ENCODE measurements at places on chromosomes 3 and 15.

- DNase-seq: no peak
These were observed 458.3 kb upstream of the CBLB start for GRCh38 chr3:106326941-106327695.

GRCh38 chr3:12916159-12916558 is 74.8 kb upstream of the RPL32 start:
- no peak for DNase-seq

- DNase-seq: no peak
These were observed 117.8 kb downstream of the TMEM266 start for GRCh38 chr15:76177491-76178040.

- no peak for DNase-seq
These were observed 18.6 kb downstream of the POMGNT2 start for GRCh38 chr3:43087249-43087776.

GRCh38 chr3:24451461-24452099 is 43.1 kb downstream of the THRB start:
- no peak for DNase-seq

DNA sequence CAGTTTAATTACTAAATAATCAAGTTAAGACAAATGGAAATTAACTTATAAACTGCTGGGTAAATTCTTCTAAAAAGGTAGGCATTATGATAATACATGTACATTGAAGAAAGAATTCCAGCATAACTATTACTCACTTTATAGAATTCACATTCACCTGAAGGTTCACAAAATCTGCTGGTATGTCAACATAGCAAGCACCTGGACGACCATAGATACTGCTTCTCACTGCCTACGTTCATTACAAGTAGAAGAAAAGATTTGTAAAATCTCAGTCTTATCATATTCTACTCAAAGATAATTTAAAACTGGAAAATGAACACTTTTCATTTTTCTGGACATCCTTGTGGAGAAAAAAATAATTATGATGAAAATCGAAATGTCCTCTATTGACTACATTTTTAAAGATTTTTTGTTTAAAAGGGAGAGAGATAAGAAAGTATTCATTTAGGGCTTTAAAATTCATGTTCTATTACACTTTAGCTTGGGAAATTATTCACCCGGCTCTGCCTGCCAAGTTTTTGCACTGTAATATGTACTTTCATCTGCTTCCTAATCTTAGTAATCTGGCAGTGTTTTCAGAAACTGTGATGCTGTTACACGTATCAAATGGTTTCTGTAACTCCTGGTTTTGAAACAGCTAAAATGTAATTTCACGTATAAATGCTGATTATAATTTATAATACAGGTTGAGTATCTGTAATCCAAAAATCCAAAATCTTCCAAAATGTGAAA is 16.1 kb downstream of the HACL1 start:
- DNase-seq: no peak

GRCh38 chr15:69056365-69056764 is 41.9 kb downstream of the NOX5 start:
- DNase-seq: no peak

DNA sequence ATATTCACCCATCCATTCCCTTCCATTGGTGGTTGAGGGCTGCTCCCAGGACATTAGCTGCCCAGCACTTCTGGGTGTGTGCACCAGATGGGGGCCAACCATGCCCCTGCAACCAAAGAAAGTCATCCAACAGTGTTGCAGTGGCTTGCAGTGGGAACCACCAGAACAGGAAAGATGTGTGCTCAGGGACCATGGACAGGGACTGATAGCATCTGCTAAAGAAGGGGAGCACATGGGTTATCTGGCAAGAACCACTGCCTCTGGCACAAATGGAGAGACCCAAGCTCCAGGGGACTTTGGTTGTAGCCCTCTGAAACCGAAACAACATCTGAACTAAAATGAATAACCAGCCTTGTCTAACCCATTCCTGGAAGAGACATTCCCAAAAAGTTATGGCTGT is 8.1 kb downstream of the DCLK3 start:
- no peak for DNase-seq

- no peak for DNase-seq
These were observed 194.5 kb downstream of the RPLP1 start for GRCh38 chr15:69647142-69647513.

- no peak for DNase-seq
These were observed 160.1 kb downstream of the FBLN2 start for GRCh38 chr3:13708871-13709595.

DNA sequence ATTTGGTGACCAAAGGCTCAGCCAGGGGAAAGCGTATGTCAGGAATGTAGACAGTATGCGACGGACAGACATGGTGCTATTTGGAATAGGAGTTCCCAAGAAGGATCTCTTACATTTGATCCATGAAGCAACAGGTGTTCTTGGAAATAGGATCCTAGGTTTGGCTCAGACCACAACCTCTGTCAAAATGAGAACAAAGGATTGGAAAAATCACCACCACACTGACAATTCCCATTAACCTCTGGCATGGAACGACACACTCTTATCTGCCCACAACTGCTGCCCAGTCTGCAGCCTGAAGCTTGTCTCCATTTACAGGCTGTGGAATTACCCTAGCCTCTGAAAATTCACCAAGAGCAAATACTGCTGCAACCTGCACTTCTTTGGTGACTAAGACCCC is 33.6 kb upstream of the LRRN1 start:
- no peak for DNase-seq

- no peak for DNase-seq
These were observed 8.7 kb upstream of the VIPR1 start for GRCh38 chr3:42493798-42494151.

DNA sequence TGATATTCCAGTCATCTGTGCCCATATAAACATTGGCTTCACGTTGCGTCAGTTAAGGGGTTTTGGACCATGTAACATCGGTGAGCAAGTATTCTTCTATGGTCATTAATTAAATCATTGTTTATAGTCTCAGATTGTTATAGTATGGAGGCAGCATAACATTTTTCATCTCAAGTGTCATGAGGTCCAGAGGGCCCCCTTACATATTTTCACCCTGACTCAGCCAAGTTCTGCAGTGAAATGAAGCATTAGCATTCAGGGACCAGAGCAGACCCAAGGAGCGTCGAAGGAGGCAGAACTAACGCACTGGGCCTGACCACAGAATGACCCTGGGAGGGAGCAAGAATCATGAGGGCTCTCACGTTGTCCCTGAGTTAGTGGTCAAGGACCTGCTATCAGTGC is 171.5 kb downstream of the LRTM1 start:
- DNase-seq: no peak

Data from NCI-H1092 treated with DMSO at 0.1 percent for 48 hours (cell line).